CD4-positive, alpha-beta T cell treated with Interleukin-17A for 1 hour (primary cell): ENCODE measurements at places on chromosomes 4 and X.
A peak's percentile ranks its signal among the peaks of the same experiment; 100 is the strongest.

DNA sequence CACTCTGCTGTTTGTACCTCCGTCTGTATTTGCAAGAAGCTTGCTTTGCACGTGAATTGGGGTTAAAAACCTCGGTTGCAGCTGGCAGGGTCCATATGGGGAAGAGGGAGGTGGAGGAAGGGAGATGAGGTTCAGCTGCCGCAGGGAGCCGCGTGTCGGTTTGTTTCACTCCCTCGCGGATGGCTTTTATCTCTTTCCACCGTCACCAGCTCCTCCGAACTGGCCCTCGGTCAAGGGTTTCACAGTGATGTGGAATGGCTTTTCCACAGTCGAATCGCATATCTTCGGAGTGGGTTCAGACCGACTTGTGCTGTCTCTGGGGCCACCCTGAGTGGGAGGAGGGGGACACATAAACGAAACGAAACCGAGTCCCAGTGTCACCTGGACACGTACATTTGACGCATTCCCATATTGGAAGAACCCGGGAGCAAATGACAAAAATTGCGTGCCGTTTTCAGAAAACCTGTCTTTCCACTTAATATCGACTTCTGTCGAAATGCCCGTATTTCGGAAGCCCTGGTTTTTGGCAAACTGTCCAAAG, 929 bp downstream of the ZBTB33 start:
- DNase-seq: peak; percentile 29

GRCh38 chr4:68954126-68954525, 2.5 kb upstream of the UGT2A3 start:
- no peak for DNase-seq

DNA sequence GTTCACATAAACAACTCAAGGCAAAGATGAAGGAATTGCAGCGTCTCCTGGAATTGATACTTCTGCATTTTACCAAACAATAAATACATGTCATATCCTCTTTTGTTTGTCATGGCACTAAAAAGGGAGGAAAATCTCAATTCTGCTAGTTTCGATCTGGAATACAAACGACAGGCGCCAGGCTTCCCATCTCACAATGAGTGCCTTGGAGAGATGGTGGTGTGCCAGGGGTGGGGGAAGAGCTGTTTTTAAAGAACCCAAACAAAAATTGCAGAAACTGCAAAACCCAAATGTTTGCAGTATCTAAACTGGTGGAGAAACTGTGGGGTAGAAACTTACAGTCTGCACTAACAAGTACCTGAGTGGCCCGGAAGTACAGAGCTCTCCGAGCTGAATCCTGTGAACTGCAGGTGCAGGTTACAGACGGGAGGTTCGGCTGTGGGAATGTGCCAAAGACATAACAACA, 53.0 kb upstream of the KLF3 start:
- DNase-seq: no peak

DNA sequence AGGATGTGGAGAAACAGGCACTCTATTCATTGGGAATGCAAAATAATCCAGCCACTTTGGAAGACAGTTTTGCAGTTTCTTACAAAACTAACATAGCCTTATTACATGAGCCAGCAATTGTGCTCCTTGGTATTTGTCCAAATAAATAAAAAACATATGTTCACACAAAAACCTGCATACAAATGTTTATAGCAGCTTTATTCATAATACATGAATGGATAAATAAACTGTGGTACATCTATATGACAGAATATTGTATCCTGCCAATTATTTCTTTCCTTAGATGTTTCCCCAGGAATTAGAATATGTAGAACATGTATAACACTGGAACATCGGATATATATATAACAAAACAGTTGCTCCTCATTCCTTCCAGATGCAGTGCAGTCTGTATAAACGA, 57.7 kb upstream of the VEGFC start:
- no peak for DNase-seq

GRCh38 chrX:151912221-151912620, 468 bp upstream of the MAGEA4 start:
- DNase-seq: no peak

GRCh38 chrX:120087289-120088017, 10.0 kb upstream of the RHOXF2B start:
- no peak for DNase-seq

- DNase-seq: peak; percentile 44
Measured at GRCh38 chr4:109977854-109978501, 65.3 kb downstream of the EGF start.
